CD4-positive, alpha-beta T cell treated with Interleukin-2 at 100 ng/mL for 4 hours (primary cell): ENCODE measurements at places on chromosomes 7 and 10.

DNA sequence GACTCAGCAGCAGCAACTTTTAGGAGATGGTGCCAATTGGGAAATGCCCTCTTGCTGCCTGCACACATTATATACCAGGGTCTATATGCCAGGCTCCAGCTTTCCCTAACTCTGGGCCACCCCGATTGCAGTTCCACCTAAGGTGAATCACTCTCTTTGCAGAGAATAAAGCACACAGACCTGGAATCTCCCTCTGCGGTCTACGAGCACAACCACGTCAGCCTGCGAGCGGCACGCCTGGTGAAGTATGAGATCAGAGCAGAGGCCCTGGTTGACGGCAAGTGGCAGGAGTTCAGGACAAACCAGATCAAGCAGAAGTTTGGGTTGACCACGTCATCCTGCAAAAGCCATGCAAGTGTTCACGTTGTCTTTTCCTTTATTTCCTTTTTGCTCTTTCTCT, 38.2 kb upstream of the PLEKHA1 start:
- DNase-seq, result no peak

GRCh38 chr10:22848509-22848908, 79.3 kb upstream of the ARMC3 start:
- DNase-seq, result no peak

GRCh38 chr10:70843776-70844489, 28.2 kb downstream of the SGPL1 start:
- DNase-seq, result no peak

DNA sequence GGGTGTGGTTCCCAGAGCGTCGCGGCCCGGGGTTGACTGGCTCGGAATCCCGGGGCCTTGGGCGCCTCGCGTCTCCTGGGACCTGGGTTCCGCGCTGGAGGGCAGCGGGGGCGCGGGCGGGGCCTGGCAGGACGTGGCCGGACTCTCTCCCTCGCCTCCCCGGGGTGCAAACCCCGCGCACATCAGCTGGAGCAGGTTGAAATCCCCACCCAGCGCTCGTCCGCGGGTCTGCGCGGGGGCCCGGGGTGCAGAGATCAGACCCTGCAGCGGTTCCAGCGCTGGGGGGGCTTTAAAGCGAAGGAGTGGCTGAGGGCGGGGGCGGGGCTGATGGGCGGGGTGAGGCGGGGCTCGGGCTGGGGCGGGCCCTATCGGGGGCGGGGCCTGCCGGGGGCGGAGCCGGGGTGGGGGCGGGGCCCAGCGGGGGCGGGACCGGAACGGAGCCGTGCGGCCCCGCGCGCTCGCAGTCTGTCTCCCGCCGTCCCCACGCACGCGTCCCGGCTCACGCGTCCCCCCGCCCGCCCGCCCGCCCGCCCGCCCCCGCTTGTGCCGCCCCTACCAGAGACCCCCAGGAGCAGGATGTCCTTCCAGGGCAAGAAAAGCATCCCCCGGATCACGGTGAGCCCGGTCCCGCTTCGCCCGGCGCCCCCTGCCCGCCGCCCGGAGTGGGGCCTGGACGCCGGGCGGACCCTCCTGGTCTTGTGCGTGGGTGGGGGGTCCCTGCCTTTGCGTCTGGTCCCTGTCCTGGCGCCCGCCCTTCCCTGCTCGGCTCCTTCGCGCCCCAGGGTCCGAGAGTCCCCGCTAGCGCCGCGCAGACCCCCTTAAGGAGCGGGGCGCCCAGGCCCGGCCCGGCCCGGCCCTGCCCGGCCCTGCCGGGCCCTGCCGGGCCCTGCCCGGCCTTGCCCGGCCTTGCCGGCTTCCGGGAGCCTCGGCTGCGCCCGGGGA, at the start of gene DPYSL4:
Gene DPYSL4, plus strand, starts transcription at position 461 of the 942 bp plus-strand sequence. Its CDS starts 116 bp downstream, at position 577.
- DNase-seq, result no peak

DNA sequence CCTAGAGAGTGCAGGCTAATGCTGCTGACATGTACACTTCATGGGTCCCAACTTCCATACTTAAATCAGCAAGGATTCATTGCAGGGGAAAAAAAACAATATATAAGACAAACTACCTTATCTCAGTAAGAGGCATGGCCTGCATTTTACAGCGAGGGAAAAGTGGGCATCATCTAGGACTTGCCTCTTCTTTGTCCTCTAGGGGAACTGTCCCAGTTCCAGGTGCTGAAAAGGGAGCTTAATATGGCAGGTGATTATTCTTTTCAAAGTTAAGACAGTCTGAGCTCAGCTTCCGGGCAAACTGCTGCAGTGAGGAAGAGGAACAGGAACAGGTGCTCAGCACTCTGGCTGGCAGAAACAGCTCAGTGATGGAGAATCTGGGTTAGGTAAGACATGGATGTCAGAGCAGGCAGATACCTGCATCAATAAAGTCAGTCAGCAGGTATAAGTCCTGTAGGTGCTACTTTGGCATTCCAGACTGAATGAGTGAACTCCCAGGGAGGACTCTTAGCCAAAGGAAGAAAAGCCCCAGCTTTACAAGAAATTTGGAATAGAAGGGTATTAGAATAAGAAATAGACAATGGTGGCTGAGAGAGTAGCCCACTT, 147.2 kb downstream of the TMEM178B start:
- no peak for DNase-seq

- DNase-seq, result no peak
Measured at GRCh38 chr7:128380483-128381106, 19.1 kb upstream of the PRRT4 start.

GRCh38 chr7:85154282-85154937, 32.4 kb downstream of the SEMA3D start:
- no peak for DNase-seq

DNA sequence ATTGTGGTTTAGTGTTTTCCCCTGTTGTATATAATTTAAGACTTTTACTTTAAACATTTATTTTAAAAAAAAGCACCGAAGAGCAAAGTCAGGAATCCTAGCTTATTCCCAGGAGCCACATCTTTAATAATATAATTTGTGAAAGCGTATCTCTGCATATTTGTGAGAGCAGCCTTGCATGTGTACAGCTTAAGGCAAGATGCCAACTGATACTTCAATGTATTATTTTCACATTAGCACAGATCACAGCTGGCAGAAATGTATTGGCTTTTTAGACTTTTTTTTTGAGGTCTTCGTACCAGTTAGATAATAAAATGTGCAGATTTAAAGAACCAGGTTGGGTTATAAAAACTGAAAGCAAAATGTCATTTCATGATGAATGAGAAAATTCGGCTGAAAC, 845.7 kb upstream of the POT1 start:
- no peak for DNase-seq

DNA sequence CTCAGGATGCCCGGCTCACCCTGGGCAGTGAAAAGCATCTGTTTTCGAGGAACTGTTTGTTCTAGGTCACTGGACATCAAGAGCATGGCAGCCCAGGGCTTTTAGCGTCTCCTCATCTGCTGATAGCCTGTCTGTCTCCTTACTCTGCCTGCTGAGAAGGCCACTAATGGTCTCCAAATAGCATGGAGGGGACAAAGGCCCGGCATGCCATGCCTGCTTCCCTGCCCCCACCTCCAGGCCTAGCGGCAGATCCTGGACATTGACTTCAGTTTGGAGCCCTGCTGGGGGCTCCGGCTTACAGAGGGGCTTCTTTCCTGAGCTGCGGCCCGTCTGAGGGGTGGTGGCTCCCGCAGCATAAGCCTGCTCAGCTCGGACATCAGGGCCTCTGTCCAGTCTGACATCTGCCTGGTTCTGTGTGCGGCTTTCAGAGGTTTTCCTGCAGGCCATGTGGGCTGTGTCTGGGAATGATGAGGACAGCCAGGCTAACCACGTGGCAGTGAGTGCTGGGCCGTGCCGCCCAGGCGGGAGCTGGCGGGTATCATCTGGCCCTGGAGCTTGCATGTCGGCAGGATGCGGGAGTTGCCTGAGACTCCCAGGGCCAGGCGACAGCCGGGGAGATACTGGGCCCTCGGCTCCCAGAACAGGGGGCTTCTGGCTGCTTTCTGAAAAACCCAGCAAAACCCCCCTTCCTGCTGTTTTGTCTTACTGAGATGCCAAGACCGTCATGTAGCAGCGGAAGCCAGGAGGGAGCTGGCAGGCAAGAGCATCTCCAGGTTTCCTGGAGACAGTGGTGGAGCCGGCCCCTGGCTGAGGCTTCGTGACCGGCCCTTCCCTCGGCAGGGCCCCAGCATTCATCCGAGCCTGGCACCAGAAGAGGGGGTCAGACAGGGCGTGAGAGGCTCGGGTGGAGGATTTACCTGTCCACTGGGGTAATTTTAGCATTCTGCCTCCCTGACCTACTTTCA, 9.2 kb downstream of the PFKFB3 start:
- no peak for DNase-seq

GRCh38 chr10:101452176-101452575, 98.2 kb downstream of the BTRC start:
- DNase-seq, result no peak

- DNase-seq, result no peak
Measured at GRCh38 chr10:131994435-131994834, 12.7 kb upstream of the BNIP3 start.
